MM.1S (cell line): ENCODE measurements at places on chromosomes 11 and 22.

GRCh38 chr11:64059339-64060140 is 23.8 kb downstream of the FLRT1 start:
- no peak for DNase-seq
- H3K4me1 ChIP-seq, result no peaks in the 10 kb centered on the region
- no peaks in the 10 kb centered on the region for H3K36me3 ChIP-seq
- no peak overlapping the region for H3K4me3 ChIP-seq
- no peak overlapping the region for H3K27ac ChIP-seq

DNA sequence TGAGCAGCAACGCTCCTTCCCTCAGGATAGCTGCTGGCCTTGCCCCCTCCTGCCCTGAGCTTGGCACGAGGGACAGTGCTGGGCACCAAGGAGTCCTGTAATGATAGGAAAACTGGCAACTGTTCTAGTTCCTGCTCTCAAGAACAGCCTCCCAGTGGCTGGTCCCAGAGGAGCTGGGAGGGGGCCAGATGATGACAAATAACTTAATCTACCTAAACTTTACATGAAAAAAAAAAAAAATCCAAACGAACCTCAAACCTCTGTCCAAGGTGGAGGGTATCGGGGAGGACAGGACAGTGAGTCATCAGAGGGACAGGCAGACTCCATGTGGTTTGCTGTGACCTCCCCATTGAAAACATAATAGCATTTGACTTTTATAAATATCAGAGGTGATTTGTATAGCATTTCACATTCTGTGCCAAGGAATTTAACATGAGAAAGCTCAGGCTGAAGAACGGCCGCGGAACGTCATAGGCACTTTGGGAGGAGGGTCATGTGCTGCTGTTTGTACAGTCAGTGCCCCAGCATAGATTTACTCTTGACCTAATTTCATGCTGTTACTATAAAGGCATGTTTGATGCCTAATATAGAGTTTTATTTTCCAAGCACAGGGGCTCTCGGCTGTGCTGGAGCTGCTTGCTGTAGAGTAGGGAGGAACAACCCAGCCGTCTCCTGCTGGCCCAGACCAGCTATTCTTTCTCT is 98.2 kb upstream of the NNMT start:
- H3K36me3 ChIP-seq, result no peaks in the 10 kb centered on the region
- no peak for DNase-seq
- H3K27me3 ChIP-seq, result no peaks in the 10 kb centered on the region
- no peak overlapping the region for H3K27ac ChIP-seq
- H3K4me1 ChIP-seq, result no peaks in the 10 kb centered on the region

DNA sequence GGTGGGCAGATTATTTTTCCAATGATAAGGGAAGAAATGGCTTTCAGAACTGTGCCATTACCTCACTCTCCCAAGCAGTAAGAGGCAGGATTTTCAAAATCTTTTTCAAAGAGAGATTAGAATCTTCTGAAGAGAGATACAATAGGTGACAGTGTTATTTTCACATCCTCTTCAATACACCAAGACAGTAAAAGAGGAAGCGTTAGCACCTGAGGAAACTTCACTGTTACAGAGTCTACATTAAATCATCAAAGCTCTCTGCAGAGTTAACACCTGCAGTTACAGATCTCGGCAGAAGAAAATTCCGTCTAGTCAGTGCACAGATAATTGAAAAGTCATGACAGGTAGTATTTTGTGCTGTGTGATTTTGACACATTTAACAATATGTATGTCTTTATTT is 144.9 kb downstream of the PGR start:
- H3K27ac ChIP-seq, result peak overlapping the region; percentile 5; the same call in 1 of the 2 replicates
- H3K4me1 ChIP-seq, result no peaks in the 10 kb centered on the region
- H3K36me3 ChIP-seq, result no peaks in the 10 kb centered on the region
- no peak overlapping the region for H3K4me3 ChIP-seq
- no peaks in the 10 kb centered on the region for H3K27me3 ChIP-seq

DNA sequence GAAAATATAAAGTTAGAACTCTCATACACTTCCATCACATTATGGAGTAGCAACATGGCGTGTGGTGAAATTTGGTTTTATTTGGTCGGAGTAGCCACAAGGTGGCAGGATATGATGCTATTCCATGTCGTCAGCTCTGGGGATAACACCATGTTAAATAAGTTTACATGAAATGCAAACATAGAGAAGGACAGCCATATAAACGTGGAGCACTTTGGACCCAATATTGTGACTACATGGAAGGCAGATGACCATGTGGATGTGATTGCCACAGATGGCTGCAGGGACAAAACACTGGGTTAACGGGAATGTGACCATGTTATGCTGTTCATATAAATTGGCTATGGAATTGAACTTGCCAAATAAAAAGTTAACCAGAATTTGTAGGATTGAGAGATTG is 21.0 kb downstream of the OR5M11 start:
- H3K27me3 ChIP-seq, result no peaks in the 10 kb centered on the region
- H3K4me3 ChIP-seq, result no peak overlapping the region
- H3K4me1 ChIP-seq, result no peaks in the 10 kb centered on the region
- no peak for DNase-seq

- peaks cover 14% of the 10 kb centered on the region for H3K4me1 ChIP-seq
- no peak overlapping the region for H3K27ac ChIP-seq
- peak overlapping the region; percentile 67 for H3K4me3 ChIP-seq
- H3K36me3 ChIP-seq, result no peaks in the 10 kb centered on the region
- DNase-seq, result peak; percentile 8
- H3K27me3 ChIP-seq, result no peaks in the 10 kb centered on the region
Observed at GRCh38 chr11:130070846-130071200, 1.1 kb downstream of the APLP2 start.

DNA sequence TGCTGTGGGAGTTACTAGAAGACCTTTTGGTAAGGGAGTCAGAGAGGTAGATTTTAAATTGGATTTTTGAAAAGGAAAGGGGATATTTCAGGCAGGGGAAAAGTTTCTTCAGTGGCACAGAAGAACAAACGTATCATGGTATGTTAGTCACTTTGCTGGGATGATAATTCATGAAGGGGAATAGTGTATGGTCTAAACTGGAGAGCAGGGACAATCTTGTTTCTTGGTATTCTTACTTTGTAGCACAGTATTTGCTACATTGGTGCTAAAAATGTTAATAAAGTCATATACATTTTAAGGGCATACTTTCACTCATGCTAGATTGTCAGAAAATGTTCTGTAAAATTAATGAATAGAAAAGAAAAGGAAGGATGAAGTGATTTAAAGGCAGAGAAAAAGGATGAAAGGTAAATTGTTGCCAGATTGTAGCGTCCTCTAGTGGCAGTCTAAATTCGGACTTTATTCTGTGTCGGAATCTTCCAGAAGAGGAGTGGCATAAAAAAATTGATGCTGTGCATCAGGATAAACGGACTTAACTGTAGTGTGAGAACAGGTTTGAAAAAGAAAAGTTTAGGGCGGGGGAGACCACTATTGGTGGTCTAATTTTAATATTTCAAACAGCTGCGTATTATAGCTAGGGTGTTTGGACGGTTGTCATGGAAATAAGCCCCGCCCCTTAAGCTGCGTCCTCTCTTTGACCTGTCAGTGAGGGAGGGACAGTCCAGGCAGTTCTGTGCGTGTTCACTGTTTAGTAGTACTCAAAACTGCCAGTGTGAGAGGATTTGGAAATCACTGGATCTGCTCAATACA is at the start of gene BCO2:
Gene BCO2, plus strand, starts transcription at position 724 of the 810 bp plus-strand sequence. CDS start 90 bp downstream, outside the sequence.
- H3K27ac ChIP-seq, result no peak within 1 kb of the TSS
- no peaks in the 10 kb centered on the region for H3K36me3 ChIP-seq
- H3K27me3 ChIP-seq, result no peaks in the 10 kb centered on the region
- peak; percentile 16 for DNase-seq
- peaks cover 15% of the 10 kb centered on the region for H3K4me1 ChIP-seq

DNA sequence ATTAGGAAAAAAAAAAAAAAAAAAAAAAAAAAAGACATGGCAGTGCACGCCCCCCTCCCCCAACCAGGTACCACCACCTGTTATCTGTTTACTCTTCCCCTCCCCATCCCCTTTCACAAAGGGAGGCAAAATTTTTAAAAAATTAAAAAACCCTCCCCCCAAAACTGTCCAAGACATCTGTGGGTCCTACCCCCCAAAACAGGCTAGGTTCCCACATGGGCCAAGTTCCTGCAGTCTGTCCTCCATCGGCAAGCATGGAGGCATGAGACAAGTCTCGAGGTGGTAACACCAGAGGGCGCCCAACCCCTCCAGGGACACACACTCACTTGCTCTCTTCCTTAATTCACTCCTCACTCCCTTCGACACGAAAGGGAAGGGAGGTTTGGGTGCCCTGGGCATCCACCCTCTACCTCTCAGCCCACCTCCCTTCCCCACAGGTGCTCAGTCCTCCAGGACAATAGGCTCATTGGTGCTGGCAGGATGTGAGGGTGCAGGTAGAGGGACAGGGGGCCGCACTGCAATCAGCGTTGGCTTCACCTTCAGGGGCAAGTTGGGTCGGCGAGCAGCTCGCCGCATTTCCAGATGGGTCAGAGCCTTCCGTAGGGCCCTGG is 2.2 kb upstream of the TUT1 start:
- DNase-seq, result peak; percentile 78
- H3K27ac ChIP-seq, result no peak overlapping the region; the same call in 1 of the 2 replicates
- H3K4me3 ChIP-seq, result no peak overlapping the region
- H3K4me1 ChIP-seq, result peaks cover 16% of the 10 kb centered on the region

DNA sequence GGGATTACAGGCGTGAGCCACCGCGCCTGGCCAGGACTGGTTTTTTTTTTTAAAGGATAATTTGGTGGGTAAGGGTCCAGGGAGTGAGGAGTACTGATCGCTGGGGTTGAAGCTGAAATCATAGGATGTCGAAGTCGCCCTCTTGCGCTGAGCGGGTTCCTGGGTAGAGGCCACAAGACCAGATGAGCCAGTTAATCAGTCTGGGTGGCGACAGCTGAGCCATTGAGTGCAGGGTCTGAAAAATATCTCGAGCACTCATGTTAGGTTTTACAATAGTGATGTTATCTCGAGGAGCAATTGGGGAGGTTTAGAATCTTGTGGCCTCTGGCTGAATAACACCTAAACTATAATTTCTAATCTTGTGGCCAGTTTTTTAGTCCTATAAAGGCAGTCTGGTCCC is 7.8 kb downstream of the APOL5 start:
- no peaks in the 10 kb centered on the region for H3K4me1 ChIP-seq
- H3K4me3 ChIP-seq, result no peak overlapping the region
- no peaks in the 10 kb centered on the region for H3K36me3 ChIP-seq
- no peak overlapping the region for H3K27ac ChIP-seq

DNA sequence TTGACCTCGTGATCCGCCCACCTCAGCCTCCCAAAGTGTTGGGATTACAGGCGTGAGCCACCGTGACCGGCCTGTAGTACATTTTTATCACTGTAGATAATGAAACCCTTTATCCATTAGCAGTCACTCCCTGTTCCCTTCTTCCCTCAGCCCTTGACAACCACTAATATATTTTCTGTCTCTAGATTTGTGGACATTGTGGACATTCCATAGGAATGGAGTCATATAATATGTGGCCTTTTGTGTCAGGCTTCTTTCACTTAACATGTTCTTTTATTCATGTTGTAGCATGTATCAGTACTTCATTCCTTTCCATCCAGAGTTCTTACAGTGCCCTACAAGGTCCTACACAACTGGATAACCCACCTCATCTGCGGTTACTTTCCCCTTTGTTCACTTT is 30.5 kb downstream of the RRM1 start:
- H3K4me3 ChIP-seq, result no peak overlapping the region
- H3K4me1 ChIP-seq, result no peaks in the 10 kb centered on the region
- DNase-seq, result no peak
- H3K27me3 ChIP-seq, result no peaks in the 10 kb centered on the region

DNA sequence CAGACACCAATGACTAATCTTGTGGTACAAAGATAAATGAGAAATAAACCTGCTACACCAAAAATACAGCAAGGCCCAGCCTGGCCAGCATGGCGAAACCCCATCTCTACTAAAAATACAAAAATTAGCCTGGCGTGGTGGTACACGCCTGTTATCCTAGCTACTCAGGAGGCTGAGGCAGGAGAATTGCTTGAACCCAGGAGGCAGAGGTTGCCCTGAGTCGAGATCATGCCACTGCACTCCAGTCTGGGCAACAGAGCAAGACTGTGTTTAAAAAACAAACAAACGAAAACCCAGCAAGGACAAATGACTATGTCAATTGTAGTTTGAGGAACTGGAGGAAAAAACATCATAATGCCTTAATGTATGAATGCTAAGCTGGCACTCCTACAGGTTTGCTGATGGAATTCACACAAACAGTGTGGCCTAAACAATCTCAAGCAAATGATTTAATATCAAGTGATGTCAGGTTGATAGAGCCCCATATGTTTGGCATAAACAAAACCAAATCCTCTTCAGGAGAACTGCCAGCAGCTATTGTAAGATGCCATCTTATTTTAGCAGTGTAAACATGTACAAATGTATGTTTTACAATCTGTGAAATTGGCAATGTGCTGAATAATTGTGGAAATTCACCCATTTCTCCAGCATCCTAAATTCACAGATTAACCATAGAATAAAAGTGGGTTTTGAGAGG is 20.0 kb downstream of the MMP7 start:
- DNase-seq, result no peak
- H3K4me1 ChIP-seq, result no peaks in the 10 kb centered on the region
- no peaks in the 10 kb centered on the region for H3K36me3 ChIP-seq
- no peak overlapping the region for H3K27ac ChIP-seq
- no peak overlapping the region for H3K4me3 ChIP-seq

GRCh38 chr11:84247926-84248325 is 961.8 kb upstream of the CCDC90B start:
- no peaks in the 10 kb centered on the region for H3K36me3 ChIP-seq
- H3K27ac ChIP-seq, result no peak overlapping the region
- H3K4me3 ChIP-seq, result no peak overlapping the region
- peaks cover 20% of the 10 kb centered on the region for H3K4me1 ChIP-seq

GRCh38 chr11:58832056-58832645 is 12.4 kb downstream of the GLYATL2 start:
- no peaks in the 10 kb centered on the region for H3K4me1 ChIP-seq
- no peaks in the 10 kb centered on the region for H3K36me3 ChIP-seq
- DNase-seq, result no peak
- no peak overlapping the region for H3K4me3 ChIP-seq
- no peaks in the 10 kb centered on the region for H3K27me3 ChIP-seq

- peaks cover 26% of the 10 kb centered on the region; the same call in 1 of the 2 replicates for H3K27me3 ChIP-seq
- DNase-seq, result no peak
- no peaks in the 10 kb centered on the region for H3K36me3 ChIP-seq
- H3K27ac ChIP-seq, result no peak overlapping the region
Observed at GRCh38 chr11:75352588-75353206, 1.2 kb upstream of the ARRB1 start.

DNA sequence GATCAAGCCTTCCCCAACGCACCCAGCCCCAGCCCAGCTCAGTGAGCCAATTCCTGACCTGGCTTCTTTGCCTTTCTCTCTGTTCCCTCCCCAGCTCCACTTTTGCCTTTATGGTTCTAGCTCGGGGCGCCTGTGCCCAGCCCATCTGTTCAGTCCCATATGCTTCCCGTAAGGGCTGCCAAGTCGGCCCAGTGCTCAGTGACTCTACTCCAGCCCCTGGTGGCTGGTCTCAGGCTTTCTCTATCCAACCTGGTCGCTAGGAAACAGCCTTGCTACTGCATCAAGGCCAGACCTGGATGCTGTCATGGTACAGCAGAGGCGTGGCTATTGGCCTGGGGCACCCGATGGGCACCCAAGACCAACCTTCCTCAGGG is 178.0 kb downstream of the DSCAML1 start:
- peaks cover 14% of the 10 kb centered on the region for H3K27me3 ChIP-seq
- DNase-seq, result no peak
- no peaks in the 10 kb centered on the region for H3K36me3 ChIP-seq
- H3K27ac ChIP-seq, result no peak overlapping the region
- no peaks in the 10 kb centered on the region for H3K4me1 ChIP-seq
